ENCODE measurements at places on chromosomes 11 and 22.

DNA sequence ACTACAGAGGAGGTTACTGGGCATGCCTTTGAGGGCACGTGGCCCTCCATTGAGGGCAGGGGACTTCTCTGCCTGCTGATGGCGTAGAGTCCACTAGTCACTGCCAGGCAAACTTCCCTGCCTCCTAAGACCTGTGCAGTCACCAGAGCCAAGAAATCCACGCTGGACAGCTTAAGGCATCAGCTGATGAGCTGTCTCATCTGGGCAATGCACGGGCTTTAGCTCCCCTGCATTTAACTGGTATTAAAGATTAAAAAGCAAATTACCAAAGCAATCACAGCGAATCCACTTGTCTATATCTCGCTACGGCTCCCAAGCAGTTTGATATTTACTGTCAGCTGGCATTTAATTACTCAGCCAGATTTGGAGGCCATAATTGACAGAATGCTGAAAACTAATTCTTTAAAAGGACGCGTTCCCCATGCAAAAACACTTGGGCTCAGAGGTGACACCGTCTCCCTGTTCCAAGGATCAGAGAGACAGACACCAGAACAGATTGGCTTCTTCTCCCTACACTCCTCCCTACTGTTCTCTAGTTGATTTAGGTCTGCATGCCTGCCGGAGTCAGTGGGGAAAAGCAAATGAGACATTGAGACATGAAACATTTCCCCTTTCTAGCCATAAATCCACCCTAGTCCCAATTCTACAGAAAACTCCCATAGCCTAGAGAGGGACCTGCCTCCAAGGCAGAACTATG lies 68.5 kb downstream of the SPATA19 start:
- no peaks in the 10 kb centered on the region for H3K36me3 ChIP-seq
- H3K27me3 ChIP-seq = peaks cover 9% of the 10 kb centered on the region

DNA sequence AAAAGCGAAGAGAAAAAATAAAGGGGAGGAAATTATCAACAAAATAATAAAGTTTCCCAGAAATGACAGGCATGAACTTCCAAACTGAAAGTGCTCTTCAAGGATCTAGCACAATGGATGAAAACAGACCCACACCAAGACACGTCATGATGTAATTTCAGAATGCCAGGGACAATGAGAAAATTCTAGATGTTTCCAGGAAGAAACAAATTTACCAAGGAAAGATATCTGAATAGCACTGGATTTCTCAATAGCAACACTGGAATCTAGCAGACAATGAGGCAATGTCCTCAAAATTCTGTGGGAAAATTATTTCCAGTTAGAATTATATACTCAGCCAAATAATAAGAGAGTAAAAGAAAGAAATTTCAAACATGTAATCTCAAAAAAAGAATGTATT lies 46.0 kb downstream of the DENND5A start:
- H3K27ac ChIP-seq = no peak overlapping the region
- no peak for DNase-seq
- peaks cover 1% of the 10 kb centered on the region for H3K36me3 ChIP-seq
- H3K4me1 ChIP-seq = peaks cover 26% of the 10 kb centered on the region
- no peaks in the 10 kb centered on the region for H3K27me3 ChIP-seq

DNA sequence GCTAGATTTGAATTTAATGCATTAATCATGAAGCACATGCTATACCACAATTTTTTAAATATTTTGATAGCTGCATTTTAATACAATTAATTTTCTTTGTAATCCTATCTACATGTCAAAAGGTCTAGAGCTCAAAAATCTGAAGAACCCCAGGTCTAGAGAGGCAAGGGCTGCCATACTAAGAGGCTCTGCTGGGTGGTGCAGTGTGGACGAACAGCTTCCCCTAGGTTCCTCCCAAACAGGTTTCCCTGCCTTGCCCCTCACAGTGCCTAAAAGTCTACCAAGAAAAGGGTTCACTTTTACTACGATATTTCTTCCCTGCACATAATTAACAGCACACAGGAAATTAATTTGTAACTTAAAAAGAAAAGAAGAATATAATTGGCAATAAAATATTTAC lies 681.1 kb downstream of the OPCML start:
- H3K4me1 ChIP-seq = no peaks in the 10 kb centered on the region
- H3K4me3 ChIP-seq = no peak overlapping the region
- no peaks in the 10 kb centered on the region for H3K36me3 ChIP-seq
- no peak overlapping the region for H3K27ac ChIP-seq
- H3K27me3 ChIP-seq = no peaks in the 10 kb centered on the region

DNA sequence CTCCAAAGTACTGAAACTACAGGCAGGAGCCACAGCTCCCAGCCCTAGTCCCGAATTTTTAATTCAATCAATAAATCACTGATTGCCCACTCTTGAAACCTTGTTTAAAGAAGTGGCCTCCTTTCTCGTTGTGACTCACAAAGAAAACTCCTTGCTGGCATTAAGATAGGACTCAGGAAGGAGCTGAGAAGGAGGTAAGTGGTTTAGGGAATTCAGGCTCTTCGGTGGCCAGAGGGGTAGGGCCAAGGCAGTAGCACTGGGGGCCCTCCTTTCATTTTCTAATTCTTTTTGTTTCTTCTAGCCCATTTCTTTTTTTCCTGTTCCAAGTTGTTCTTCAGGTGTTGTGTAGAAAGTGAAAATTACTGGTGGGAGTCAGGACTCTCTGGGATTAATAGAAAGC lies 86.2 kb upstream of the OR9Q1 start:
- H3K27me3 ChIP-seq = no peaks in the 10 kb centered on the region
- no peak for DNase-seq
- H3K27ac ChIP-seq = no peak overlapping the region
- H3K36me3 ChIP-seq = no peaks in the 10 kb centered on the region
- H3K4me1 ChIP-seq = no peaks in the 10 kb centered on the region

- H3K27ac ChIP-seq = no peak overlapping the region
- H3K36me3 ChIP-seq = no peaks in the 10 kb centered on the region
- no peak for DNase-seq
- H3K4me3 ChIP-seq = no peak overlapping the region
- peaks cover 6% of the 10 kb centered on the region for H3K27me3 ChIP-seq
Measured at GRCh38 chr22:37063431-37064420, 12.2 kb downstream of the KCTD17 start.

- H3K4me1 ChIP-seq = no peaks in the 10 kb centered on the region
- DNase-seq = no peak
- no peak overlapping the region for H3K27ac ChIP-seq
- no peak overlapping the region for H3K4me3 ChIP-seq
- no peaks in the 10 kb centered on the region for H3K36me3 ChIP-seq
Measured at GRCh38 chr11:82703796-82704195, 29.9 kb downstream of the FAM181B start.

- no peak overlapping the region for H3K4me3 ChIP-seq
- peaks cover 18% of the 10 kb centered on the region for H3K27me3 ChIP-seq
- no peaks in the 10 kb centered on the region for H3K4me1 ChIP-seq
- no peak for DNase-seq
- no peaks in the 10 kb centered on the region for H3K36me3 ChIP-seq
Measured at GRCh38 chr11:34501500-34501899, 12.1 kb downstream of the ELF5 start.

DNA sequence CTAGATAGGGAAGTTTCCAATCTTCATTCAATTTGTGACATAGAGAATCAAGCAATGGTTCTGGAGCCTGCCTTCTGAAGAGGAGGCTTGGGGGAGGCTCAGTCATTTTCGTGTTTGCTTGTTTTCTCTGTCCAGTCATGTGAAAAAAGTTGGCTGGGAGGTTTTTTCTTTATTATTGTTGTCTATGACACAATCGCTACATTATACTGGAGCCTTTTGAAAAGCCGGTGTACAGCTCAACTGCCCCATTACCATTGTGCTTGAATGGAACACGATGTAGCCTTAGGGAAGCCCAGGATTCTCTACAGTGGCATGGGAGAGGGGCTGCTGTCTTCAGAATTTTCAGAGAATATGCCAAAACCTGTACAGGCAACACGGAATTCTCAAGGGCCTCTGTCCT lies 57.9 kb upstream of the NCAM1 start:
- H3K4me1 ChIP-seq = no peaks in the 10 kb centered on the region
- no peak overlapping the region for H3K4me3 ChIP-seq
- peaks cover 4% of the 10 kb centered on the region for H3K27me3 ChIP-seq
- no peak overlapping the region for H3K27ac ChIP-seq
- DNase-seq = no peak
- no peaks in the 10 kb centered on the region for H3K36me3 ChIP-seq

- H3K36me3 ChIP-seq = no peaks in the 10 kb centered on the region
- H3K4me1 ChIP-seq = no peaks in the 10 kb centered on the region
- DNase-seq = no peak
- H3K27me3 ChIP-seq = no peaks in the 10 kb centered on the region
- no peak overlapping the region for H3K4me3 ChIP-seq
Measured at GRCh38 chr11:36118084-36118483, 171.1 kb downstream of the COMMD9 start.

DNA sequence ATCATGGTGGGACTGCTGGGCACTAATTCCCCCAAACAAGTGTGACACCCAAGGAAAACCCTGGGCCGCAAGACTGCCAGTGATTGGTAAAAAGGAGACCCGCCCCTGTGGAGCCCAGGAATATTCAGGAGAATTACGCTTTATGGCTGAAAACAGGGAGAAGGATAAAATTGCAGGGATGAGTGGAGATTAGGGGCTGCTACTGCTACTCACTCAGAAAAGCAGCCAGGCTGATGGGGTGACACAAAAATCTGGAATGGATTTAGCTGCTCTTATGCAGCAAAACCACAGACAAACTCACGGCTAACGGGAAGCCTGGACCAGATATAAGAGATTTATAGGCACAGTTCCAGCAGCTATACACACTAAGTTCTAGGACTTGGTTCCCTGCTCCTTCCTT lies 4.4 kb upstream of the FBXO3 start:
- H3K4me1 ChIP-seq = peaks cover 16% of the 10 kb centered on the region
- peaks cover 76% of the 10 kb centered on the region for H3K27me3 ChIP-seq
- H3K4me3 ChIP-seq = no peak overlapping the region
- H3K27ac ChIP-seq = no peak overlapping the region
- DNase-seq = no peak

- no peak overlapping the region for H3K4me3 ChIP-seq
- H3K36me3 ChIP-seq = no peaks in the 10 kb centered on the region
- H3K4me1 ChIP-seq = no peaks in the 10 kb centered on the region
- H3K27ac ChIP-seq = no peak overlapping the region
Measured at GRCh38 chr11:35539781-35540281, 14.4 kb upstream of the PAMR1 start.

DNA sequence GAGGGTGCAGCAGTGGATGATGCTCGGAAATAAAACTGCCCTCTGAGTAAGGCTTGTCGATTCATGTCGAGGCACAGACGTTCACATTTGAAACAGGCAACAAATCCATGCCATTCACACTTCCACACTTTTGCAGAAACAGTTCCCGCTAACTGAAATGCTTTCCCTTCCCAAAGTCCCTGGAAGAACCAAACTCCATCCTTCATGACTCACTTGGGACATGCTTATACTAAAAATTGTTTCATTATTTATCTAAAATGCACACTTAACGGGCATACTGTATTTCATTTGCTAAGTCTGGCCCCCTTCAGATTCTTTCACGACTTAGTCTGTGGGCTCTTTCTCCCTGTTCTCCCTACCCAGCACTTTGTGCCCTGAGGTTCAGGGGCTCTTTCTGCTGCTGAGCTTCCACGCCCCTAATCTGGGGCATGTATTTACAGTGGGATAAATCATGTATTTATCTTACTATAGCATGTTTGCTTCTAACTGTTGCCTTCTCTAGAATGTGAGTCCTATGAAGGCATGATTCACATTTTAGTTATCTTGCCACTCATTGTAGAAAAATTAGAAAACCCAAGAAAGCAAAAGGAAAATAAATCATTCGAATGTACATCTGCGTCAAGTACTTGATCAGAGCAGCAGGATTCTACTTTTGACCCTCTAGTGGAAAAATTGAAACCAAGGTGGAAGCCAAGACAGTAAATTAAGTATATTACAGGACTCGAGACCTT lies 12.5 kb downstream of the SCGB1A1 start:
- no peak overlapping the region for H3K4me3 ChIP-seq
- peaks cover 13% of the 10 kb centered on the region for H3K27me3 ChIP-seq
- H3K4me1 ChIP-seq = peaks cover 64% of the 10 kb centered on the region
- DNase-seq = no peak

GRCh38 chr11:2386591-2386990 lies 9.5 kb downstream of the CD81 start:
- no peak overlapping the region for H3K27ac ChIP-seq
- peaks cover 9% of the 10 kb centered on the region for H3K36me3 ChIP-seq
- H3K4me3 ChIP-seq = no peak overlapping the region
- no peak for DNase-seq
- no peaks in the 10 kb centered on the region for H3K27me3 ChIP-seq

- H3K27me3 ChIP-seq = no peaks in the 10 kb centered on the region
- H3K4me3 ChIP-seq = no peak overlapping the region
- peaks cover 27% of the 10 kb centered on the region for H3K4me1 ChIP-seq
- DNase-seq = no peak
- peak overlapping the region; percentile 42 for H3K27ac ChIP-seq
Measured at GRCh38 chr11:128448981-128449713, 138.2 kb downstream of the ETS1 start.

GRCh38 chr11:4418403-4418802 lies 24.9 kb upstream of the TRIM21 start:
- no peak overlapping the region for H3K27ac ChIP-seq
- H3K4me1 ChIP-seq = no peaks in the 10 kb centered on the region
- H3K4me3 ChIP-seq = no peak overlapping the region
- no peaks in the 10 kb centered on the region for H3K36me3 ChIP-seq

GRCh38 chr11:36600180-36600579 lies 2.1 kb upstream of the RAG2 start:
- H3K36me3 ChIP-seq = no peaks in the 10 kb centered on the region
- no peak for DNase-seq

GRCh38 chr11:123434911-123435310 lies 4.8 kb downstream of the GRAMD1B start:
- H3K36me3 ChIP-seq = peaks cover 36% of the 10 kb centered on the region
- H3K27me3 ChIP-seq = no peaks in the 10 kb centered on the region
- no peak for DNase-seq
- H3K27ac ChIP-seq = peak overlapping the region; percentile 38
- peaks cover 81% of the 10 kb centered on the region for H3K4me1 ChIP-seq

- H3K27me3 ChIP-seq = peaks cover 11% of the 10 kb centered on the region
- no peak for DNase-seq
- H3K4me1 ChIP-seq = peaks cover 3% of the 10 kb centered on the region
- no peak overlapping the region for H3K4me3 ChIP-seq
- H3K27ac ChIP-seq = no peak overlapping the region
Measured at GRCh38 chr11:83294208-83294607, 8.0 kb upstream of the CCDC90B start.

DNA sequence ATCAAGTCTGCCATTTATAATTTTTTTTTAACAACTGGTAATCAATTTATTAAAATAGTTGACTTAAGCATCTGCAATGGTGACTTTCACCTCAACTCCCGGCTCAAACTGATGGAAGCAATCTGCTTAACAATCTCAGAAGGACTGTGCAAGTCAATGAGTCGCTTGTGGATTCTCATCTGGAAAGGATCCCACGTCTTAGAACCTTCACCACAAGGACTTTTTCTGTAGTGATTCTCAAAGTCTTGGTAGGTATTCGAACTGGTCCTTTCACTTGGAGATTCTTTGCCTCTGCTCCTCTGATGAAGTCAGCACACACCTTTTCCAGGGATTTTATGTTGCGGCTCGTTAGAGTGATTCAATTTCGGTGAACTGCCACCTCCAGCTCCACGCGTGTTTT lies 7.3 kb downstream of the RSF1 start:
- DNase-seq = no peak
- no peak overlapping the region for H3K4me3 ChIP-seq
- H3K4me1 ChIP-seq = peaks cover 18% of the 10 kb centered on the region
- no peak overlapping the region for H3K27ac ChIP-seq

- H3K27me3 ChIP-seq = peaks cover 16% of the 10 kb centered on the region
- no peak for DNase-seq
- H3K27ac ChIP-seq = no peak overlapping the region
Measured at GRCh38 chr11:120832481-120833238, 191.2 kb upstream of the TBCEL start.

- H3K4me1 ChIP-seq = no peaks in the 10 kb centered on the region
- no peak for DNase-seq
- H3K36me3 ChIP-seq = no peaks in the 10 kb centered on the region
- H3K4me3 ChIP-seq = no peak overlapping the region
- H3K27me3 ChIP-seq = no peaks in the 10 kb centered on the region
Measured at GRCh38 chr11:55949330-55949729, 13.1 kb upstream of the OR5I1 start.
